ENCODE measurements at places on chromosomes 11 and 22.

- H3K4me3 ChIP-seq = no peak overlapping the region
- H3K4me1 ChIP-seq = no peaks in the 10 kb centered on the region
- no peak overlapping the region for H3K27ac ChIP-seq
- no peaks in the 10 kb centered on the region for H3K36me3 ChIP-seq
- DNase-seq = no peak
Observed at GRCh38 chr11:92702805-92703448, 266.5 kb upstream of the MTNR1B start.

DNA sequence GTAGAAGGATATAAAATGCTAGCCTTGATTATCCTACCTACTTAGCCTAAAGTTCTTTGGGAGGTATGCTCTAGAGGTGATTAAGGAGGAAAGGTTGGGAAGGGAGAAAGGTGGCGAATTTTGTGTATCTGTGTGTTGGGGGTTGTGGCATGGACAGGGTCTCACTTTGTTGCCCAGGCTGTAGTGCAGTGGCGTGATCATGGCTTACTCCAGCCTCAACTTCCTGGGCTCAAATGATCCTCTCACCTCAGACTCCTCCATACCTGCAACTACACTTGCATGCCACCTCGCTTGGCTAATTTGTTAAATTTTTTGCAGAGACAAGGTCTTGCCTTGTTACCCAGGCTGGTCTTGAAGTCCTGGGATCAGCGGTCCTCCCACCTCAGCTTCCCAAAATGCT, 1094.8 kb downstream of the DLG2 start:
- no peak overlapping the region for H3K27ac ChIP-seq
- no peak overlapping the region for H3K4me3 ChIP-seq
- DNase-seq = no peak
- H3K4me1 ChIP-seq = no peaks in the 10 kb centered on the region
- no peaks in the 10 kb centered on the region for H3K36me3 ChIP-seq

- no peaks in the 10 kb centered on the region for H3K27me3 ChIP-seq
- no peak for DNase-seq
- H3K36me3 ChIP-seq = no peaks in the 10 kb centered on the region
- H3K4me1 ChIP-seq = peaks cover 99% of the 10 kb centered on the region
- H3K27ac ChIP-seq = peak overlapping the region; percentile 87
Observed at GRCh38 chr11:67441098-67441563, 2.1 kb downstream of the CORO1B start.

- no peaks in the 10 kb centered on the region for H3K4me1 ChIP-seq
- no peaks in the 10 kb centered on the region for H3K36me3 ChIP-seq
- H3K4me3 ChIP-seq = no peak overlapping the region
Observed at GRCh38 chr11:95512682-95513081, 276.9 kb downstream of the FAM76B start.

- H3K27ac ChIP-seq = no peak overlapping the region
- no peak overlapping the region for H3K4me3 ChIP-seq
- no peak for DNase-seq
- no peaks in the 10 kb centered on the region for H3K4me1 ChIP-seq
Observed at GRCh38 chr11:129247135-129247534, 55.0 kb upstream of the ARHGAP32 start.

- no peaks in the 10 kb centered on the region for H3K27me3 ChIP-seq
- H3K36me3 ChIP-seq = no peaks in the 10 kb centered on the region
- H3K4me3 ChIP-seq = no peak overlapping the region
- no peak for DNase-seq
Observed at GRCh38 chr11:112881461-112881860, 79.8 kb upstream of the NCAM1 start.

DNA sequence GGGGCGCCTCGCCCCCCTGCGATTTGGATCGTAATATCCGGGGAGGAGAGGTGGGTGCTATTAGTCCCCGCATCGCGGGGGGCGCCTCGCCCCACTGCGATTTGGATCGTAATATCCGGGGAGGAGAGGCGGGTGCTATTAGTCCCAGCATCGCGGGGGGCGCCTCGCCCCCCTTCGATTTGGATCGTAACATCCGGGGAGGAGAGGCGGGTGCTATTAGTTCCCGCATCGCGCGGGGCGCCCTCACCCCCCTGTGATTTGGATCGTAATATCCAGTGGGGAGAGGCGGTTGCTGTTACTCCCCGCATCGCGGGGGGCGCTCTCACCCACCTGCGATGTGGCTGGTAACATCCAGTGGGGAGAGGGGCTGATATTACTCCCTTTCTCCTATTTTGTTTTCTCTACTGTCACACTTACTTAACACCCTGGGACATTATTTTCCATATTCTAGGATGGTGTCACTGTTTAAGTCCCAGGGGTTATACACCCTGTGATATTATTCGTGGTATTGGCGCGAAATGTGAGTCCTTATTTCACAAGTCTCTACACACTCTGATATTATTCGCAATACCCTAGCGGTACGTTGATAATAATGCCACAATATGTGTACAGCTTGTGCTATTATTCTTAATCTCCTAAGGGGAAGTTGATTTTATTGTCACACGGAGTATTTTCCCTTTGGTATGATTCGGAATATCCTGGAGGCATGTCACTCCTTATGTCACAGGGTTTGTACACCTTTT, 57.8 kb upstream of the ALDH3B2 start:
- H3K4me1 ChIP-seq = peaks cover 8% of the 10 kb centered on the region
- no peak for DNase-seq
- peak overlapping the region; percentile 47 for H3K4me3 ChIP-seq
- no peaks in the 10 kb centered on the region for H3K36me3 ChIP-seq
- no peak overlapping the region for H3K27ac ChIP-seq
- peaks cover 9% of the 10 kb centered on the region for H3K27me3 ChIP-seq

DNA sequence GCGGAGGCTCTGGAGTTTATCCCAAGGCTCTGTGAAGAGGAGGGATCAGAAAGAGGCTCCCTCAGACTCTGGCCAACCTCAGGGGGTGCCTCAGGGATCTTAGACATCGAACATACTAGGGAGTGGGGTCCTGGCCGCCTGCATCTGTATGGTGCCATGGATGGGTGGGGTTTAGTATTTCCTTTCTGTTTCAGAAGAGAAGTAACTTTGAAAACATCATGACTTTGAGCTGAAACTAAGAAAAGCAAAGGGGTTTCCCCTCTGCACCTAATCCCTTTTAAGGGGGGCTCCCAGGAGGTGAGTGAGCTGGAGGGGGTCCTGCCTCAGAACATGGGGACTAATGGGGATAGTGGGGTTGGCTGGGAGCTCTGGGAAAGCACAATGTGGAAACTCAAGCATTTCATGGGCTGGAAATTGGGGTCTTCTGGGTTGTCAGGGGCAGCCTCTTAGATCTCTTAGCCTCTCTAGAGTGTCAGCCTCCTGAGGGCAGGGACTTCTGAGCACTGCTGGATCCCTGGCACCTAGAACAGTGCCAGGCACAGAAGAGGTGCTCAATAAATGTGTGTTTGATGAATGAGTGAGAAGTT, 11.8 kb upstream of the SSTR3 start:
- no peaks in the 10 kb centered on the region for H3K27me3 ChIP-seq
- no peak overlapping the region for H3K4me3 ChIP-seq
- peaks cover 55% of the 10 kb centered on the region for H3K4me1 ChIP-seq
- DNase-seq = no peak
- peak overlapping the region; percentile 93 for H3K27ac ChIP-seq

GRCh38 chr11:92477686-92478085, 253.1 kb downstream of the FAT3 start:
- no peaks in the 10 kb centered on the region for H3K27me3 ChIP-seq
- H3K36me3 ChIP-seq = no peaks in the 10 kb centered on the region

DNA sequence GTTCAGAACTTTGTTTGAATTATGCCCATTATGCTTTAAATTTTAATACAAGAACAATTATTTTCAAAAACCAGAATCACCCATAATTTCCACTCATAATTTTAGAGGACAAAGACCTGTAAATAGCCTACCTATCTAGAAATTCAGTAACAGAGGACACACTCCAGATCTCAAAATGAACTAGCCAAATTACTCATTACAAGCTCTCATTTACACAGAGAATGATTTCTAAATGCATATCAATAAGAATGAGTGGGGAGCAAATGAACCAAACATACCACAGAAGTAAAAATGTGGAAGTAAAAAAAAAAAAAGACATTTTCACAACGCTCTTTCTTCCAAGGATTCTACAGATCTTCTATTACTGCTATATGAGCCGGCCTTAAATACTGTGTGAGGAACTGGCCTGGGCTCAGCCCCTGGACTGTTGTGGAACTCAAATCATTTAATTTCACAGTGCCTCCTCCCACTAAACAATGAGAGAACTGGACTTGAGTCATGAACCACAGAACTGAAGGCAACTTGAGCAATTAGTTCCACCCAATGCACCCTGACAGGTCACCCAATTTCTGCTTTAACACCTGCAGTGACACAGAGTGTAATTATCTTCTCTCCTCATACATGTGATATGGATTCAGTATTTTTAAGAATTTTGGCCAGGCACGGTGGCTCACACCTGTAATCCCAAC, 8.0 kb downstream of the MRTFA start:
- no peaks in the 10 kb centered on the region for H3K36me3 ChIP-seq
- no peaks in the 10 kb centered on the region for H3K27me3 ChIP-seq
- no peaks in the 10 kb centered on the region for H3K4me1 ChIP-seq
- DNase-seq = no peak
- no peak overlapping the region for H3K4me3 ChIP-seq

GRCh38 chr11:41145420-41145819, 314.0 kb downstream of the LRRC4C start:
- no peak overlapping the region for H3K4me3 ChIP-seq
- no peaks in the 10 kb centered on the region for H3K27me3 ChIP-seq
- no peaks in the 10 kb centered on the region for H3K4me1 ChIP-seq
- no peak overlapping the region for H3K27ac ChIP-seq

DNA sequence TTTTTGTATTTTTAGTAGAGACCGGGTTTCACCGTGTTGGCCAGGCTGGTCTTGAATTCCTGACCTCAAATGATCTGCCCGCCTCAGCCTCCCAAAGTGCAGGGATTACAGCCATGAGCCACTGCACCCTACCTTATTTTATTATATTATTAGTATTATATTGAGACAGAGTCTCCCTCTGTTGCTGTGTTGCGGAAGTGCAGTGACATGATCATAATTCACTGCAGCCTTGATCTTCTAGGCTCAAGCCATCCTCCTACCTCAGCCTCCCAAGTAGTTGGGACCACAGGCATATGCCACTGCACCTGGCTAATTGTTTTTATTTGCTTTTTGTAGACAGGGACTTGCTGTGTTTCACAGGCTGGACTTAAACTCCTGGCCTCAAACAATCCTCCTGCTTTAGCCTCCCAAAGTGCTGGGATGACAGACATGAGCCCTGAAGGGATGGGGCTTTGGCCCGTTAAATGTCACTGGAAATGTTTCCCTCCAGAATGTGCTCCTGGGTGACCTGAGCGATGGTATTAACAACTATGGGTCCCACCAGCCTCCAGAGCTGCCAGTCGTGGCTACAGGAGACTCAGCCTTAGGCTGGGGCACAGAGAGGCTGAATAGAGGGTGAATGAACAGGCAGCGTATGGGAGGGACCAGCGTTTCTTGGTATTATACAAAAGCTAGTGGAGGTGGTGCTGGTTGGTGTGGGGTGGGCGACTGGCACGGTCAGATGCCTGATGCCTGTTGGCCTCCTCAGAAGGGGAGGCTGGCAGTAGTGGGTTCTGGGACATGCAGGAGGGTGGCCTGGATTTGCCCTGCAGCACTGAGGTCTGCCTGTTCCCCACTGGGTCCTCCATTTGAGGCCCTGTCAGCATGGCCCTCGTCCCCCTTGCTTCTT, 7.3 kb downstream of the TANGO2 start:
- no peaks in the 10 kb centered on the region for H3K27me3 ChIP-seq
- DNase-seq = peak; percentile 7
- no peak overlapping the region for H3K27ac ChIP-seq
- H3K4me3 ChIP-seq = no peak overlapping the region

DNA sequence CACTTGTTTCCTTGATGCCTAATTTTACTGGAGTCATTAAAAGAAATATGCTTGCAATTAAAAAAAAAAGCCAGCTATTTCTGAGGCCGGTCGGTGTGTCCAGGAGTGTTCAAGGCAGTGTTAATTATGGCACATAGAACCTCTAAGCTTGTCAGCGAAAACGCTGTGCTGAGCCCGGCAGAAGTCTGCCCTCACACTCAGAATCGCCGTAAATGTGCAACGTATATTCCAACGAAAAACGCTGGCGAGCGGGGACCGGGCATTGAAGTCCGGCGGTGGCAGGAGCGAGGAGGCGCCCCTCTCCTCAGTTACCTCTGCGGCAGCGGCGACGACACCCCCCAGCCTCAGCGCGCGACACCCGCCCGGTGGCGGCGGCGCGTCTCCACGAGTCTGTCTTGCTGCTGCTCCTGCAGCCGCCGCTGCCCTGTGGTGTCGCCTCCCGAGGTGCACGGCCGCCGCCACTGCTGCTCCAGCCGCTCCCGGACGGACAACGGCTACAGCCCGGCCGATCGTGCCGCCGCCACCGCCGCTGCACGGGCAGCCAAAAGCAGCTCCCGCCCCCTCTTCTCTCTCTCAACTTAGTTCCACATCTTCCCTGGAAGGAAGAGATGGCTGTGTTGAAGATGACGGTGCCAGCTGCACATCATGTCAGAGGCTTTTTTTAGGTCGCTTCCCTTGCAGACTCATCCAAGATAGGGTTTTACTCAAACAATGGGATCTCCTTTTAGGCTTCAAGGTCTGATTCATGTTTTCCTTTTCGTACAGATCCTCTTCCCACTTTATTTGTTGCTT, 56.0 kb downstream of the JAM3 start:
- peak; percentile 76 for DNase-seq
- H3K27ac ChIP-seq = no peak overlapping the region
- no peak overlapping the region for H3K4me3 ChIP-seq
- H3K4me1 ChIP-seq = no peaks in the 10 kb centered on the region
- H3K27me3 ChIP-seq = no peaks in the 10 kb centered on the region

- H3K27me3 ChIP-seq = peaks cover 15% of the 10 kb centered on the region
- DNase-seq = no peak
- no peaks in the 10 kb centered on the region for H3K36me3 ChIP-seq
- no peak overlapping the region for H3K27ac ChIP-seq
- H3K4me1 ChIP-seq = peaks cover 18% of the 10 kb centered on the region
Observed at GRCh38 chr11:111296196-111296595, 2.1 kb upstream of the POU2AF3 start.

DNA sequence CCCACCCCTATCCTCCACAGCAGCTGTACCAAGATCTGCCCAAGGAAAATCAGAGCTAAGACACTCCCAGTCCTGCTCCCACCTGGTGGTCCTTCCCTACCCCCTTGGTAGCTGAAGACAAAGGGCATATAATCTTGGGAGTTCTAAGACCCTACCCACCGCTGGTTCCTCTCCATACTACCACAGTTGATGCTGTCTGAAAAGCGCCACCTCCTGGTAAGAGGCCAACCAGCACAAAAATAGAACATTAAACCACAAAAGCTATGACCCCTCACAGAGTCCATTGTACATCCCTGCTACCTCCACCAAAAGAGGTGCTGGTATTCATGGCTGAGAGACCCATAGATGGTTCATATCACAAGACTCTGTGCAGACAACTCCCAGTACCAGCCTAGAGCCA, 161.5 kb upstream of the ARHGAP42 start:
- no peaks in the 10 kb centered on the region for H3K4me1 ChIP-seq
- H3K27ac ChIP-seq = no peak overlapping the region
- H3K27me3 ChIP-seq = no peaks in the 10 kb centered on the region
- DNase-seq = no peak
- H3K36me3 ChIP-seq = no peaks in the 10 kb centered on the region
- H3K4me3 ChIP-seq = no peak overlapping the region

DNA sequence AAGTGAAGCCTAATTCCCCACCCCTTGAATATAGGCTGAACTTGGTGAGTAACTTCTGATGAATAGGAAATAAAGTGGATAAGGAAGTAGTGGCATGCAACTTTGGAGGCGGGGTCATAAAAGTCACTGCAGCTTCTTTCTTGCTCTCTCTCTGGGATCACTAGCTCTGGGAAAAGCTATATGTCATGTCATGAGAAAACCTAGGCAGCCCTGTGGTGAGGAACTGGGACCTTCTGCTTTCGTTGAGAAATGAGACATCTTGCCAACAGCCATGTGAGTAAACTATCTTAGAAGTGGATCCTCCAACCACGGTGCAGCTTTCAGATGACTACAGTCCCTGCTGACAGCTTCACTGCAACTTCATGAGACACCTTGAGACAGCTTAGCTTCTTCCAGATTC, 15.7 kb downstream of the ZNF214 start:
- H3K27ac ChIP-seq = no peak overlapping the region
- H3K4me1 ChIP-seq = no peaks in the 10 kb centered on the region
- no peaks in the 10 kb centered on the region for H3K27me3 ChIP-seq
- H3K4me3 ChIP-seq = no peak overlapping the region

Data from spleen (tissue), 13 donors.